Calu3 (cell line): ENCODE measurements at places on chromosomes 1 and 21. TPM values are rescaled to one million over a fixed set of nuclear protein-coding genes. Genes with fewer than 3 reads are reported as not detected.

Gene EPHA8
- not detected in 2 replicates for total RNA-seq

Gene ERICH3
- total RNA-seq = 0.15 and 0.35 TPM in 2 replicates

Gene PRKAA2
- 6.5 and 9.7 TPM in 2 replicates for total RNA-seq

Gene CYP4B1
- 0.92 and 1.2 TPM in 2 replicates for total RNA-seq

GRCh38 chr1:209611771-209612570 is 28.5 kb downstream of the CAMK1G start:
- DNase-seq = peak; percentile 22

- no peak for DNase-seq
Measured at GRCh38 chr1:93783876-93784275, 95.1 kb downstream of the DNTTIP2 start.

- no peak for DNase-seq
Measured at GRCh38 chr1:66733348-66734017, 18.8 kb upstream of the DYNLT5 start.

DNA sequence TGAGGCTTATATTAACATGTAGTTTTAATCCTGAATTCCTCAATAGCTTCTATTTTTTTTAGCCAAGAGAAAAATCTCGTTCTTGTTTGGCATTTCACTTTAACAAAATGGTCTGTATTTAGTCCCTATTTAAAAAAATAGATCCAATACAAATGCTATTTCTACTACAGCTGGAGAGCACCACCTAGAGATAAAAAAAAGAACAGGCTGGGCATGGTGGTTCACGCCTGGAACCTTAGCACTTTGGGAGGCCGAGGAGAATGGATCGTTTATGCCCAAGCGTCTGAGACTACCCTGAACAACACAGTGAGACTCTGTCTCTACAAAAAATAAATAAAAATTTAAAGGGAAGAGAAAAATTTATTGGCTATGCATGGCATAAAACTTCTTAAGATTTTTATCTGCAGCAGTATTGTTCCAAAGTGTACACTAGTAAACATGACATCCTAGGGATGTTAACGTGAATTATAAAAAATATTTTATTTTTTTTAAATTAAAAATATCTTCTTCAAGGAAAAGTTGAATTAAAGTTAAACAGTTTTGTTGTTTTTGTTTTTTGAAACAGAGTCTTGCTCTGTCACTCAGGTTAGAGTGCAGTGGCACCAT is 4.4 kb downstream of the ST7L start:
- peak; percentile 10 for DNase-seq

- DNase-seq = no peak
Measured at GRCh38 chr1:22969304-22969709, 3.4 kb downstream of the LACTBL1 start.

DNA sequence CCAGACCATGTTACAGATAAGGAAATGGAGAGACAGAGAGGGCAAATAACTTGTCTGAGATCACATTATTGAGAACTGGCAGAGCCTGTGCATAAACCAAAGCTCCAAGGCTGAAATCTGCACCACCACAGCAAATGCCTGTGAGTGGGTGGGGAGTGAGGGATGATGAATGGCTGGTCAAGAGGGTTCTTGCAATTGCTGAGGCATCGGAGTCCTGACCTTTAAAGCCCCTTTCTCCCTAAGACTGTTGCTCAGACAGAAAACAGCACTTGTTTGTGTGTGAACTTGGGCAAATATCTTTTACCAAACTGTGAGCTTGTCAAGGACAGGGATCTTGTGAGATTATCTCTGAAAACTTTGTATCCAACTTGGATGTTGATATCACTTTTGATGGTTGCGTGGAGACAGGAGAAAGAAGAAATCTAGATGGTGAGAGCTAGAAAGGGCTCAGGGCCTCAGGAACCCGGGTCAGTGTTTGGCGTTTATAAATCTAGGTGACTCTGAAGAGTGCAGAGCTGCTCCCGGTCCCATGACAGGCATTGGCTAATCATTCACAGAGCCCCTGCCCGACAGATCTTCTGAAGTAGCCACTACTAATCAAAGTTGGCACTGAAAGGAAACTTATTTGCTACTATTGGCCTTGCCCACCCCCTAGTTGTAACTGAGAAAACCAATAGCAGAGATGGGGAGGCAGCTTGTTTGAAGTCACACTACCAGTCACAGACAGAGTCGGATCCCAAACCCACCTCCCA is 122.3 kb downstream of the FOXD2 start:
- peak; percentile 64 for DNase-seq

DNA sequence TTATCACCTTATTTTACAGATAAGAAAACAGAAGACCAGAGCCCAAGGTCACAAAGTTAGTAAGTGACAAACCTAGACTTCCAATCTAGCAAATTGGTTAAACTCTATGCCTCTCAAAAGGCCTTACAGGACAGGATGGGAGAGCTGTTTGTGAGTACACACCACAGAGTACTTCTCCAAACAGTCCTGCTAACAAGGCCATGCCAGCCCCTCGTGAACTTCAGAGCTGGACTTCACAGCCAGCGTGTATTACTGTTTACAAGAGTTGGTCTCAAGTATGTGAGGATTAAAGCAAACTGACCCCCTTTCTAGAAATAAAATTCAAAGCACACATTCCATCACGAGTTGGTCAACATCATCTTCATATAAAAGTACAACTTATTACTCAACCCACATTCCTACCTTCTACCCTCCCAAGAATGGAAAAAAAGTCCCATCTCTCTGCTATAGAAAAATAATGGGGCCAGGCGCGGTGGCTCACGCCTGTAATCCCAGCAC is 19.8 kb upstream of the UBR4 start:
- DNase-seq = no peak

- no peak for DNase-seq
Measured at GRCh38 chr1:20194224-20194623, 7.9 kb upstream of the PLA2G2C start.

DNA sequence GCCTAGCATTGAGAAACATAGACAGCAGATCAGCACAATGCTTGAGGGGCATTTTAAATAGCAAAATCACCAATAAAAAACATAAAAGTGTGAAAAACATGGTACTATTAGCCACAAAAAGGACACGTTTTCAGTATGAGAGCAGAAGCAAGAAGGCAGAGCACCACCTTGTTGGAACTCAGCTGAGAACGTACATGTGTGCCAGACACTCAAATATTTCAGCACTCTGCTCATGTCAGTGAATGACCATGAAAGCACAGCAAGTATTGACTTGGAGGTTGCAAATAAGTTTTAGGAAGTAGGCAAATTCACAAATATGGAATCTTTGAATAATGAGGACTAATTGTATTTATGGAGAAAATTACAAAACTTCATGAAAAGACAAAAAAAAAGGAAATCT is 193.4 kb upstream of the PKN2 start:
- no peak for DNase-seq

DNA sequence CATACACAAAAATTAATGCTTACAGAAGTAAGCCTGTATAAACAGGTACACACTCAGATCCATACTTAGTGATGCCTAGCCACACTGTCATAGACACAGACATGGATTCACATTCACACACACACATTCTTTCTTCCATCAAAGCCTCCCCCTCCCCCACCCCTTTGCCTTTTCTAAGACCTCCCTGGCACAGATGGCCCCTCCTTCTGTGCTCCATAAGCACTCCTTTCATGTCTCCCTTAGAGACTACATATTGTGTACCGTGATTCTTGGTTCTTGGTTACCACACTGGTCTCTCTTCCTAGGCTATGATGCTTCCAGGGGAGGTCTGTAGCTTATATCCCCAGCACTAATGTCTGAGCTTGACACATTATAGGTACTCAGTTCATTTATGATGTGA is 2.0 kb upstream of the NHLH2 start:
- no peak for DNase-seq

DNA sequence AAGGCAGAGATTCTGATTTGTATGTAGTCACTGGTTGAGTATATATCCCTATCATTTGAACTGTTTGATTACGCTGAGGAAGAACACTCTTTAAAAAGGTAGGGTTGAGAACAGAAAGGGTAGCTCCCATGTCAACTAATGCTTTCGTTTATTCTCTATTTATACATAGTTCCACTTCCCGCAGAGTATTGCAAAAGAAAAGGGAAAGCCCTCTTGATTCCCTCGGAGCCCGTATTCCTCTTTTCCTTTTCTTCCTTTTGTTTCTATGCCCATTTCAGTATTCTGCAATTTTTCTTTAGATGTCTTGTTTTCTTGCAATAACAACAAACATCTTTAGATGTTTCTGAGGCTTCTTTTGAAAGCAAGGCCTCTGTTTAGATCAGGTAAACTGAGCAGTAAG is 78.2 kb downstream of the DNTTIP2 start:
- DNase-seq = no peak

- no peak for DNase-seq
Measured at GRCh38 chr1:56324504-56324903, 254.9 kb downstream of the PLPP3 start.

- DNase-seq = no peak
Measured at GRCh38 chr1:92188436-92189255, 29.1 kb upstream of the C1orf146 start.

- DNase-seq = peak; percentile 43
Measured at GRCh38 chr1:209202830-209203532, 380.5 kb upstream of the CAMK1G start.

DNA sequence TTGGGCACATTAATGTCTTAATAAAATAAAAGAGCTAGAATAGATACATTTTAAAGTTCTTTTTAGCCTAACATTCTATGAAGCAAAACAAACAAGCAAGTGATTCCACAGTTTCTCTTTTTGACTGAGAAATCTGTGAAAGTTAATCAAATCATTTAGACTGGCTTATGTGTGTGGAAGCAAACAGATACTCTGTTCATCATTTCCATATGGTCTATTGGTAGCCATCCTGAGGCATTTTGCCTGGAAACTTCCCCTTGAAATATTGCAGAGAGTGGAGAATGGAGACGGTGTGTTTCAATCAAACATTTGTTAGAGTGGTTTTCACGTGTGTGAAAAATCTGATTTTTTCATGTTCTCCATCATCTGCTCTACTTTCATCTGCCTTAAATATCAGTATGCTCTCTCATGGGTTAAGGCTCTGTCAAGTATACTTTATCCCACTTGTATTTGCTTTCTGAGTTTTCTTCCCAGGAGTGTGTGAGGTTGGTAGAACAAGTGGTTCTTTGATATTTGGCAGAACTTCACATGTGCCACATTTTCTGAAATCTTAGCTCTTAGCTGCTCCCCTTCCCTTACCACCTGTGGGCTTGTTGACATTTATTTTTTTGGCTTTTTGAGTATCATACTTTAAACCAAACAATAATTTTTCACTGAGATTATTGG is 139.1 kb upstream of the PTGFR start:
- no peak for DNase-seq

DNA sequence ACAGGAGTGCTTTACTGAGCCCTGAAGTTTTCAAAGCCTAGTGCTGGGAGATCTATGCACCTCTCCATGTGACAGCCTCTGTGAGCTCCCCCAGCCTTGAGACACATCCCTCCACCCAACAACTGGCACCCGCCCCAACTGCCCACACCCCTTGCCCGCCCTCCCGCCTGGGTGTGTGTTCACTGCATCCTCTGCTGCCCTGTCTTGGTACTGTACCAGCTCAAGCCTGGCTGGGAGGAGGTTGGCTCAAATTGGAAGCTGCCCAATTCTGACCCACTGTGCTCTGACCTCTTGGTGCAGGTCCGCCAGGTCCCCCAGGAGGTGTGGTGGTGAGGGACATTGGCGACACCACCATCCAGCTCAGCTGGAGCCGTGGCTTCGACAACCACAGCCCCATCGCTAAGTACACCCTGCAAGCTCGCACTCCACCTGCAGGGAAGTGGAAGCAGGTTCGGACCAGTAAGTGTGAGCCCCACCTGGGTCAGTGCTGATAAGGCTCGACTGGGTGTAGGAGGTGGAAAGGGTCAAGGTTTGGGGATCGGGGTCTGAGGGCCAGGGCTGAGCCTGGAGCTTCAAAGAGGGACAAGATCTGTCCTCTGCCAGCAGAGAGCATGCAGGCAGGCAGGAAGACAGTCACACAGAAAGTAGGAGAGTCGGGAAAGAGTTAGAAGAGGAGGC is 18.0 kb downstream of the TMEM81 start:
- no peak for DNase-seq

- DNase-seq = no peak
Measured at GRCh38 chr1:4584449-4584848, 70.0 kb upstream of the AJAP1 start.

- DNase-seq = no peak
Measured at GRCh38 chr1:117770981-117771531, 158.4 kb downstream of the GDAP2 start.

- no peak for DNase-seq
Measured at GRCh38 chr1:54969879-54970278, 10.5 kb upstream of the TMEM61 start.

DNA sequence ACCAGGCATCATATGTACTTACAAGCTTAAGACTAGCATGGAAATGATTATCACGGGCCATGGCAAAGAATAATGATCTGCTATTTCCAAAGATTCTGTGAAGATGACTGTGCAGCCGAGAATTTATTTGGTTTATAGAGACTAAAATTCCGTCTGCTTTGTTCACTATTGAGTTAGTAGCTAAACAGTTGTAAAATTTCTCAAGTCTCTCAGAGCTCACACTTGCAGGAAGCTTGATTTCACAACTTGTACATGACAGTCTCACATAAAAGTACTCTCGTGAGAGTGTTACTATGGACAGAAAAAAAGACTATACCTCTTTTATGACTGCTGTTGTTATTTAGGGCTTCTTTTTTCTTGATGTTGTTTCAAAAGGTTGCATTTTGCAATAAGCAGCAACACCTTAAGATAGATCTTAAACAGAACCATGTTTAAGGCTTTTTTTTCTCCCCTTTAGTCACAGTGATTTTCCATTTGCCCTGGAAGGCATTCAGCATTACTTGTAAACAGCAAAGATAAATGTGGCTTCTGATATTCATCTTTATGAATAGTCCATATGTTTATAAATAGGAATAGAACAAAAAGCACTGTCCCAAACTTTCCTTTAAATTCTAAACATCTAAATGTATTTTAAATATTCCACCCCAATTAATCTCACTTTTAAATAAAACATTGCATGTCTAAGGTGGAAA is 24.8 kb downstream of the ST6GALNAC5 start:
- DNase-seq = no peak

GRCh38 chr1:24963099-24963872 is 33.2 kb upstream of the RUNX3 start:
- DNase-seq = no peak

DNA sequence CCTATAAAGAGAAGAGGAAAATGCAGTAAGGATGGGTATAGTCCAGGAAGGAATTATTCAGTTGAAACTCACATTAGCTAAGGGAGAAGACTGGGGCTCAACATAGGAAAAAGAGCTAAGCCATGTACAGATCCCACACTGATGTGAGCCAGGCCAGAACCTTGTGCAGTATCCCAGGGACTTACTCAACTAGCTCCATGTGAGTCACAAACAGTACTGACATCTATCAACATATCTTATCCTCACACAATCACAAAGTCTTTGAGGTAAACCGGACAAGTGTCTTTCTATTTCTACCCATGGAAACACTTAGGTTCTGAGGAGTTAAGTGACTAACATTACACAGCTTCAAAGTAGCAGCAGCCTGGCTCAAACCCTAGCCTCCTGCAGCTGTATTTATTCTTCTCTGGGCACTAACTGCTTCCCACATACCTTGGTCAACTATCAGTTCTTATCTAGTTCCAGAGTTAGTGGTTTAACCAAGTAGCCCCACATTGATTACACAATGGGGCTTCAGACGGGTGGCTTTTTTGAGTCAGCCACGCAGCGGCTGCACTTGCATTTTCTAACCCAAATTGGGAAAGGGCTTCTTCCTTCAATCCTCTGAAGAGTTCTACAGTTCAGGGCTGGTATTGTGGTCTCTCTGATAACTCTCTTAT is 9.5 kb downstream of the CD5L start:
- DNase-seq = no peak
